ENCODE measurements at places on chromosomes 16 and 17.

DNA sequence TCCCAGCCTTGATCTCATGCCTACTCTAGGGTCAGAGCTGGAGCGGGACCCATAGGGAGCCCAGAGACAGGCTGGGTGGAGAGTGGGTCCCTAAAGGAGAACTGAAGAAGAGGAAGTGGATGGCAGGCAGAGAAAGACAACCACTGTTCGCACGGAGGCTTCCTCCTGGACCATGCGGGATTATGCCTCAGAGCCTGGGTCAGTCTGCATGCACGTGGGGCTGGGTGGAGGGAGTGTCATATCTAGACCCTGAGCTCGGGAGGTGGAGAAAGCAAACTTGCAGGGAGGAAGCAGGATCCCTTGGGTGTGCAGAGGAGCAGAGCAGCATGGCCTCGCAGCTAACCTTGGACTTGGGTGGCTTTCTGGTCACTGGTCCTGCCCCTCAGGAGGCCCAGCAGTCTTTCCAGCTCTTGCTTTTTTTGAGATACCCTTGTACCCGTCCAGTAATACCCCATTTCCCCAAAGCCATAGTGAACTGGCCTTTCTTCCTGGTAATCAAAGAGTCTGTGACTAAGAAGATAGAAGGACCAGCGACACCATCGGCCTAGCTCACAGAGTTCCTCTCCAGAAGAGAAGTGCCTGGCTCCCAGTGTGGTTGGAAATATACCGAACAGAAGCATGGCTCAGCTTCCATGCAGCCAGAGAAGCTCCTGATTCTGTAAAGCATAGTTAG, 344.2 kb downstream of the CPPED1 start:
- DNase-seq, result no peak

DNA sequence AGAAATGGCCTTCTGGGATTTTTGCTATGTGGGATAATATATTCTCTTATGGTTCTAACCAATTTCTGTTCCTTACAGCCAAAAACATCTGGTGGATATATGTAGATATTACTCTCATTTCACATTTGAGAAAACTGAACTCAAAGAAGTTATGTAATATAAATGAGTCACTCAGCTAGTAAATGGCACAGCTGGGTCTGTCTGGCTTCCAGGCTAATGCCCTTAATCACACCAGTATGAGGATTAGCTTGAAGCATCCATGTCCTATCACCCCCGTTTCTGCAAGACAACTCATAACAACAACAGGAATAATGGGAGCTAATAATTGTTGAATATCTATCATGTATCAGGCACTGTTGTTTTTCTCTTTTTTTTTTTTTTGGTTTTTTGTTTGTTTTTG, 34.4 kb upstream of the USP7 start:
- peak; percentile 34 for DNase-seq

DNA sequence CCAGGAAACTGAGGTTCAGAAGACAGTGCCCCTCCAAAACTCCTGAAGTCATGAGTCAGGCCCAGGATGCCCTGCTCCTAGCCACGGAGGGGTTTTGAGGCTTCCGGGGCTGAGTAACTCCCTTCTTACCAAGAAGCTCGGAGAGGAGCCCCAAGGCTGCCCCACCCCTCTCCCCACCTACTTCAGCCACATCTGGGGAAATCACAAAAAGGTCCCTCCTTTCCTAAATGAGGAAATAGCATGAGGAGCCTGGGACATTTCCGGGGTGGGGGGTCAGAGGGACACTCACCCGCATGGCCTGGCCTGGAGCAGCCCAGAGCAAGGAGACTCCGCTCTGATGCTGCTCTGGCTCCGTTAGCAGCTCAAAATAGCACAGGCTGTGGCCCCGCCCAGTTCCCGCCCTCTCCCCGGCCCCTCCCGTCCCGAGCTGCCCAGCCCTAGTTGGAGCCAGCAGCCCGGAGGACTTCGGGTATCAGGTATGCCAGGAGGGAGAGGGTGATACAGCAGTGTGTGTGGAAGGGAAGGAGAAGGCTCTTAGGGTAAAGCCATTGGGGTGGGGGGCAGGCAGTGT, 40.1 kb downstream of the MYO18A start:
- peak; percentile 79 for DNase-seq

- DNase-seq, result no peak
Measured at GRCh38 chr16:68247400-68247799, 2.2 kb downstream of the PLA2G15 start.

- peak; percentile 81 for DNase-seq
Measured at GRCh38 chr17:64420143-64420670, 28.7 kb upstream of the MILR1 start.

- peak; percentile 25 for DNase-seq
Measured at GRCh38 chr17:44360826-44361225, 2.8 kb downstream of the FAM171A2 start.

DNA sequence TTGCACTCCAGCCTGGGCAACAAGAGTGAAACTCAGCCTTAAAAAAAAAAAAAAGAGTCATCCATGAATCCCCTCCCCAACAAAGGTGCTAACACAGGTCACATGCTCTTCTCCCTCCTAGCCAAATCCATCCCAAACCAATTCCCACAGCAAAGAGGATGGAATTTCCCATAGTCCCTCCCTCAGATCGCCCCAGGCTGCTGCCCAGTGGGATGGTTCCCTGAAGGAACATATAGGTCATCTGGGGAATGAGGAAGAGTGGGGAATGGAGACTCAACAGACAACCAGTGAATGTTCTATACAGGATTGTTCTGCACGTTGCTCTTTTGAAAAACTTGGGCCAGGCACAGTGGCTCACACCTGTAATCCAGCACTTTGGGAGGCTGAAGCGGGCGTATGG, 18.2 kb downstream of the LGALS3BP start:
- peak; percentile 29 for DNase-seq

All from EL (cell line).